ENCODE measurements at places on chromosomes 3 and 15. TPM values are rescaled to one million over a fixed set of nuclear protein-coding genes. Genes with fewer than 3 reads are reported as not detected.

The PRR20G gene
- total RNA-seq = not detected

The RPL15 gene
- 878 TPM for total RNA-seq

The MST1 gene
- total RNA-seq = 3.7 TPM

The MITF gene
- total RNA-seq = 65.5 TPM

The GOLGA8S gene
- 0.16 TPM for total RNA-seq

The GOLGA8Q gene
- 1.4 TPM for total RNA-seq

The LRRC15 gene
- total RNA-seq = 0.16 TPM

The LRRN1 gene
- 0.05 TPM for total RNA-seq

The EIF2A gene
- total RNA-seq = 67.6 TPM

The TLR9 gene
- total RNA-seq = 0.32 TPM

The SNURF gene
- total RNA-seq = 58.2 TPM

The SIN3A gene
- total RNA-seq = 25.4 TPM

The RBSN gene
- 17.1 TPM for total RNA-seq

Data from Right ventricle myocardium superior (tissue), 1 donor.